ENCODE measurements at places on chromosomes 6 and 20.

GRCh38 chr6:129454488-129454887, 255.5 kb downstream of the ARHGAP18 start:
- H3K27ac ChIP-seq, result no peak overlapping the region
- DNase-seq, result no peak
- H3K4me3 ChIP-seq, result no peak overlapping the region
- H3K36me3 ChIP-seq, result no peaks in the 10 kb centered on the region
- H3K4me1 ChIP-seq, result no peaks in the 10 kb centered on the region

DNA sequence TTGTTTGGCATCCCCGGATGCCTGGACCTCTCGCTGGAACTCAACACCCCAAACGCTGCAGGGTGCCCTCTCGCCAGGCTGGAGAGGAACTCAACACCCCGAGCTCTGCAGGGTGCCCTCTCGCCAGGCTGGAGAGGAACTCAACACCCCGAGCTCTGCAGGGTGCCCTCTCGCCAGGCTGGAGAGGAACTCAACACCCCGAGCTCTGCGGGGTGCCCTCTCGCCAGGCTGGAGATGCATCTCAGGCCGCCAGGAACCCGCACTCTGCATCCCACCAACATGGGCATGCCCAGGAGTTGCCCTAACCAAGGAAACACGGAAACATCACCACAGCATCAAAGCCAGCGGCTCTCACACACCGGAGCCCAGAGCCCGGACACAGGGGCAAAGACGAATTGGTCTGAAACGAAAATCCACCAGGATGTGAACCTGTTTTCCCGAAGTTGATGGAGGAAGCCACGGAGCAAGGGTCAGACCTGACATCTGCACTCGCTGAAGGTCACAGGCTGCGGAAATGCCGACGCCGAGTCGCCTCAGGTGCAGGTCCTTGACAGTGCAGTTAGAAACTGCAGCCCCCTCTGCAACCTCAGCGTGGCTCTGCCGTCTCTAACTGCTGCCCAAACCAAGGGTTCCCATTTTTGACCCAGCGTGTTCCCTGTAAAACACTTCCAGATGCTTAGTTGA, 37.5 kb downstream of the DLL1 start:
- no peaks in the 10 kb centered on the region for H3K27me3 ChIP-seq
- DNase-seq, result no peak
- H3K4me1 ChIP-seq, result no peaks in the 10 kb centered on the region
- H3K36me3 ChIP-seq, result no peaks in the 10 kb centered on the region
- no peak overlapping the region for H3K4me3 ChIP-seq

- no peaks in the 10 kb centered on the region for H3K27me3 ChIP-seq
- H3K27ac ChIP-seq, result no peak overlapping the region
- no peaks in the 10 kb centered on the region for H3K4me1 ChIP-seq
- H3K4me3 ChIP-seq, result no peak overlapping the region
- DNase-seq, result no peak
- H3K36me3 ChIP-seq, result no peaks in the 10 kb centered on the region
Measured at GRCh38 chr6:12119085-12119588, 107.0 kb downstream of the HIVEP1 start.

GRCh38 chr20:58389324-58389967, 417 bp downstream of the VAPB start:
- no peak for DNase-seq
- H3K4me1 ChIP-seq, result peaks cover 14% of the 10 kb centered on the region

DNA sequence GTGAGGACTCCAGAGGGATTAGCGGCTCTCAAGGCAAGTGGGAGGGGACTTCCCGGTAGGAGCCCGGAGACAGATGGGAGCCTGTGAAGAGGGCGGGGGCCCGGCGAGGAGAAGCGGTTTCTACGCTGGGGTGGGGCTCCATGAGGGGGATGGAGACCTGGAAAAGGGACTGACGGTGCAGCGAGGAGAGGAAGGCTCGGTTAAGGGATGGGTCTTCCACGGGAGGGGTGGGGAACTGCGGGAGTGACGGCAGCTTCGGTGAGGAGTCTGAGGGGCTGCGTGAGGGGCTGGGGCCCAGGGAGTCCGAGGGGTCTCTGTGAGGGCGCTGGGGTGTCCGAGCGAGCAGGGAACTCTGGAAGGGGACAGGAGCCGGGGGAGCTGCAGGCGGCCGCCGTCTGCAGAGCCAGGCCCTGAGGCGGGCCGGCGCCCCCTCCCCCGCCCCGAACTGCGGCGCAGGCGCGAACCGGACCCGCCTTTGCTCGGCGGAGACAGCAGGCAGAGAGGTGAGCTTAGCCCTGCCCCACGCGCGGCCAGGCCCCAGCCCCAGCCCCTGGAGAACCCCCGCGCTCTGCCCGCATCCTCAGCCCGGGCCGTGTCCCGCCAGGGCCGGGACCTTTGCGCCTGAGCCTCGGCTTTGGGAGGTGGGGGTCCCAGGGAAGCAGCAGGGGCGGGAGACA, at the start of gene NRSN2:
NRSN2 (plus strand) TSS at position 472 of the 677 bp plus-strand sequence. CDS start 2,533 bp downstream, outside the sequence.
- peak within 1 kb of the TSS; percentile 72 for H3K27ac ChIP-seq
- H3K36me3 ChIP-seq, result no peaks in the 10 kb centered on the region
- peaks cover 31% of the 10 kb centered on the region for H3K4me1 ChIP-seq

DNA sequence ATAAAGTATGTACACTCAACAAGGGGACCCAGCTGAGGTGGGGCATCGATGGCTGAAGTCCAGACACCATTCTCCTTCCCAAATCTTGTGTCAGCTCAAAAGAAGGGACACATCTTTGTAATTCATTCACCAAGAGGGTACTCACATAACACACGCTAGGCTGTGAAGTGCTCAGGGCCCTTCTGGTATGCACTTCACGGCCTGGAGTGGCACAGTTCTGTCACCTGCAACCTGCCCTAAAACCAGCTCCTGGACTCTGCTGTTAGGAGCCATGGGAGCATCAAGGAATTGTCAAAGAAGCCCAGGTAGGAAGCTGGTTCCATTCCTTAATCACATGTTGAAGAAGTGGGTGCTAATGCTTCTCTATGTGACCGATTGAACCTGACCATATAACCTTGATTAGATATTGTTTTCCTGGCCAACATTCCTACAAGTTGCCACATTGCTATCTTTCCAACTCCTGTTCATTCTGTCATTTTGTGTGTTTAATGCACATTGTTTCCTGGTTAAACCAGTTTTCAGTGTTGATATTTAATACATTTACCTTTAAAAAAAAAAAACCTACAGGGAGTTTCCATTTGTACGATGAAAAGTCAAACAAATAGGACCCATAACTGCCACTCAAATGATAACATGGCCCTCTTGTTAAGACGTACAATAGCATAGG, 127.3 kb downstream of the TNFRSF21 start:
- H3K4me1 ChIP-seq, result no peaks in the 10 kb centered on the region
- no peak for DNase-seq
- H3K27me3 ChIP-seq, result no peaks in the 10 kb centered on the region
- H3K4me3 ChIP-seq, result no peak overlapping the region

DNA sequence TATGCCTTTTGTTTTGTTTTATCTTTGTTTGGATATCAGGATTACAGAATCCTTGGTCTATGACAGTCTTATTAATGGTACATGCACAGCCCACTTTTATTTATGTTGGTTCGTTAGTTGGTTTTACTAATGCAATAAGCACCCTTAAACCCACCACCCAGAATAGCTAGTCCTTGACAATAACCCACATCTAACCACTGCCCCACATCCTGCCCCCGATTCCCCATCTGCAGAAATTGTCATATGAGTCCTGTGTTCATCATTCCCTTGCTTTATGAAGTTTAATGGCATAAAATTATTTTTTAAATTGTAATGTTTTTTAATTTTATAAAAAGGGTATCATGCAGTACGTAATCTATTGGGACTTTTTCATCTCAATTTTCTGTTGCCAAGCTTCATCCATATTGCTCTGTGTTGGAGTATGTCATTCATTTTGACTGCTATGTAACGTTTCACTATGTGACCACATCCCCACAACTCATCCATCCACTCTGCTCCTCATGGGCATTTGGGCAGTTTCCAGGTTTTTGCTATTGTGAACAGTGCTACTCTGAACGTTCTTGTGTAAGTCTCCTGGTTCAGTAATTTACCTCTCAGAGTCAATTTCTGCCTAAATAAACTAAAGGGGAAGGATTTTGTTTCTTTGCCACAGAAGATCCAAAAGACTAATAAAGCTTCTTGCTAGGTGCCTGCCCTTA, 150.4 kb downstream of the MRPL14 start:
- no peak for DNase-seq
- no peak overlapping the region for H3K27ac ChIP-seq
- H3K4me1 ChIP-seq, result 0 out of 2 replicates have a peak, but pooled peaks cover 3% of the 10 kb centered on the region
- no peaks in the 10 kb centered on the region for H3K36me3 ChIP-seq
- no peaks in the 10 kb centered on the region for H3K27me3 ChIP-seq

- H3K4me3 ChIP-seq, result no peak overlapping the region
- no peaks in the 10 kb centered on the region for H3K36me3 ChIP-seq
- no peaks in the 10 kb centered on the region for H3K4me1 ChIP-seq
- H3K27ac ChIP-seq, result no peak overlapping the region
- no peaks in the 10 kb centered on the region for H3K27me3 ChIP-seq
Measured at GRCh38 chr6:168272415-168273325, 46.9 kb downstream of the DACT2 start.

DNA sequence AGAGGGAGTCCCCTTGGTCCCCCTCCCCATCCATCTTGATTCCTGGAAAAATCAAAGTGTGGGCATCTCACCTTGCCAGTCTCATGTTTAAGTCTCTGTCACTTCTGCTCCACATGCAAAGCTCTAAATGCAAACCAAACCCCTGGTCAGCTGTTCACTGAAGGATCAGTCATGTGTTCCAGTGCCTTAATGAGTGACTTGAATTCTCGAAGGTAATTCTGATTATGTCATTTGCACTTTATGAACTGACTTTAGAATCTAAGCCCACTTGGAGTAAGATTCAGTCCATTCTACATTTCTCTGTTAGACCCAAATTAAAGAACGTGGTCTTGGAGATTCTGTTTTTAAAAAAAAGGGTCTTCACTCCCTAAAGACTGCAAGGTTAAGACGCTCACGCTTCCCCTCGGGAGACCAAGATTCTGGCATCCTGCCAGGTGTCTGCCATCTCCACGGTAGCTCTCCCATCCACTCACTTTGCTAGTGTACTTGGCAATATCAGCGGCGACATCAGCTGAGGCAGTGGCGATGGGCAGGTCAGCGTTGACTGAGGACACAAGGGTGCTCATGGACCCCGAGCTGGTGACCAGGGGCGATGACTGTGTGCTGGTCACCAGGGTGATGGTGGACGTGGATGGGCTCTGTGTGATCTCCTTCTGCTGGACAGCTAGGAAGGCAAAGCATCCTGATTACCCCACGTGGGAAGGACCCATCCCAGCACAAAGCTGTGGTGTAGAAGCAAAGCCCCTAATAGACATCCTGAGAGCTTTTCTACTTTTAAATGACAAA, 120.5 kb downstream of the ZMYND8 start:
- no peaks in the 10 kb centered on the region for H3K4me1 ChIP-seq
- H3K27ac ChIP-seq, result no peak overlapping the region
- no peaks in the 10 kb centered on the region for H3K27me3 ChIP-seq

GRCh38 chr6:91483415-91484105, 896.7 kb upstream of the MAP3K7 start:
- no peak overlapping the region for H3K27ac ChIP-seq
- no peaks in the 10 kb centered on the region for H3K4me1 ChIP-seq
- H3K27me3 ChIP-seq, result no peaks in the 10 kb centered on the region

GRCh38 chr20:25198663-25199383, 3.3 kb downstream of the ENTPD6 start:
- no peak overlapping the region for H3K4me3 ChIP-seq
- no peaks in the 10 kb centered on the region for H3K27me3 ChIP-seq
- no peaks in the 10 kb centered on the region for H3K36me3 ChIP-seq
- DNase-seq, result no peak
- H3K27ac ChIP-seq, result no peak overlapping the region

- no peaks in the 10 kb centered on the region for H3K36me3 ChIP-seq
- no peaks in the 10 kb centered on the region for H3K27me3 ChIP-seq
- H3K4me3 ChIP-seq, result no peak overlapping the region
- no peak for DNase-seq
- H3K27ac ChIP-seq, result no peak overlapping the region
- H3K4me1 ChIP-seq, result no peaks in the 10 kb centered on the region
Measured at GRCh38 chr6:29345380-29345779, 23.3 kb downstream of the OR5V1 start.

GRCh38 chr6:149975400-149975799, 11.7 kb downstream of the ULBP1 start:
- H3K4me3 ChIP-seq, result no peak overlapping the region
- H3K27ac ChIP-seq, result no peak overlapping the region
- no peak for DNase-seq
- H3K36me3 ChIP-seq, result no peaks in the 10 kb centered on the region
- no peaks in the 10 kb centered on the region for H3K4me1 ChIP-seq
- 0 out of 2 replicates have a peak, but pooled peaks cover 5% of the 10 kb centered on the region for H3K27me3 ChIP-seq

DNA sequence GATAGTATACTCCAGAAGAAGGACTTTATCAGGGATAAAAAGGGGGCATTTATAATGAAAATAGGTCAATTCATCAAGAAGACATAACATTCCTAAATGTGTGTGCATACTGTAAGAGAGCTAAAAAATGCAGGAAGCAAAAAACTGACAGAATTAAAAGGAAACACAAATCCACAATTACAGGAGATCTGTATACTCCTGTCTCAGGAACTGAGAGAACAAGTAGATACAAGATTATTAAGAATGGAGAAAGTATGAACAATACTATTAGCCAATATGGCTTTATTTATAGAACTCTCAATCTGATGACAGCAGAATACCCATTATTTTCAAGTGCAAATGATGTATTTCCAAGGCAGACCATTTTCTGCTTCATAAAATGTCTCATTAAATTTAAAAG, 167.7 kb upstream of the BMP5 start:
- no peak for DNase-seq
- no peak overlapping the region for H3K27ac ChIP-seq
- no peak overlapping the region for H3K4me3 ChIP-seq
- H3K27me3 ChIP-seq, result no peaks in the 10 kb centered on the region
- no peaks in the 10 kb centered on the region for H3K36me3 ChIP-seq

DNA sequence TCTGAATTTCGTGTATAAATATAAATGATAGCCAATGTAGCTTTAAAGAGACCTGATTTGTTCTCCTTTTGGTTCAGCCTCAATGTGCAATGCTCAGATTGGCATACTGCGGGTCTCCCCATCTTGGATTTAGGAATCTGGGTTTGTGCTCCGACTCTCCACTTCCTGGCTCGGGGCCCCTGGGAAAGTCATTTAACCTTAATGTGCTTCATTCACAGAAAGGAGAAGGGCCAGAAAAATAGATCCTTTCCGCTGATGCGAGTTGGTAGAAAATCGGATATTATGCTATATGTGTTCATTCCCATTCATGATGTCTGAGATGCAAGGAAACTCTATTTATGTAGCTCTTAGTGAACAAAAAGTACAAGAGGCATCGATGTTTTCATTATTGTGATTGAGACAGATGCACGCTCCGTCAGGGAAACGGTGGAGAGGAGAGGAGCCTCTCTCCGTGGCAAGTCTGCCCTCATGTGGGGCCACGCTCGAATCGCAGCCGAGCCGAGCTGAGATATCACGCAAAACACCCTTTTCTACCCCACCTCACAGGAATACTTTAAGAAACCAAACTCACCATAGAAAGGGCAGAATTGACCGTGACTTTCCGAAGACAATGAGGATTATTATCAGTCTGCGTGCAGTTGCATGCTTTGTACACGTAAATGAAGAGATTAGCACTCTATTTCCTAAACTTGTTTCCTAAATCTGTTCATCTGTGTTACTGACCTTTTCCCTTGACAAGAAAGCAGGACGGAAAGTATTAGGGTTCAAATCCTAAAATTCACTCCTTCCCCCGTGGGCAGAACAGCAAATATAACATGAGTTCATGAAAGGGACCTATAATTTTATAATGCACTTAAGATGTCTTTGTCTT, 136.6 kb downstream of the COL9A1 start:
- H3K4me3 ChIP-seq, result no peak overlapping the region
- H3K27ac ChIP-seq, result no peak overlapping the region
- H3K36me3 ChIP-seq, result no peaks in the 10 kb centered on the region
- H3K4me1 ChIP-seq, result no peaks in the 10 kb centered on the region
- peak; percentile 16 for DNase-seq
- peaks cover 27% of the 10 kb centered on the region for H3K27me3 ChIP-seq
